ENCODE measurements at places on chromosomes 7 and 10.

- DNase-seq: no peak
These were observed 62.9 kb downstream of the CCSER2 start for GRCh38 chr10:84391326-84391725.

- no peak for DNase-seq
These were observed 190.9 kb upstream of the PITRM1 start for GRCh38 chr10:3363311-3364045.

DNA sequence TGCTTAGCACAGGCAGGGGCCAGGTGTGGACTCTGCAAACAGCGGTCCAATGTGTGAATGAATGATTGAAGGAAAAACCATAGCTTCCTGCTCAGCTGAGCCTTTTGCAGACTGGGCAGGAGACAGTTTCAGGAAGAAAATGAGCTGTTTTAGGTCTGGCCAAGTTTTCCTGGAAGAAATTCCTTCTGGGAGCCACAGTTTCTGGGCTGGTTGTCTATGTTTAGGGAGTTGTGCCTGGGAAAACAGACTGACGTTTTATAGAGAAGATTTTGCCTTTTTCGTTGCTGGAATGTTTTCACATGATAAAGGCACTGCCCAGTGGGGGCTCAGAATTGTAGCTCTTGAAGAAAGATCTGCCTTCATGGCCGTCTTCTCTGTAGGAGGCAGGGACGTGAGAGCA lies 255.1 kb downstream of the CCSER2 start:
- peak; percentile 29 for DNase-seq

DNA sequence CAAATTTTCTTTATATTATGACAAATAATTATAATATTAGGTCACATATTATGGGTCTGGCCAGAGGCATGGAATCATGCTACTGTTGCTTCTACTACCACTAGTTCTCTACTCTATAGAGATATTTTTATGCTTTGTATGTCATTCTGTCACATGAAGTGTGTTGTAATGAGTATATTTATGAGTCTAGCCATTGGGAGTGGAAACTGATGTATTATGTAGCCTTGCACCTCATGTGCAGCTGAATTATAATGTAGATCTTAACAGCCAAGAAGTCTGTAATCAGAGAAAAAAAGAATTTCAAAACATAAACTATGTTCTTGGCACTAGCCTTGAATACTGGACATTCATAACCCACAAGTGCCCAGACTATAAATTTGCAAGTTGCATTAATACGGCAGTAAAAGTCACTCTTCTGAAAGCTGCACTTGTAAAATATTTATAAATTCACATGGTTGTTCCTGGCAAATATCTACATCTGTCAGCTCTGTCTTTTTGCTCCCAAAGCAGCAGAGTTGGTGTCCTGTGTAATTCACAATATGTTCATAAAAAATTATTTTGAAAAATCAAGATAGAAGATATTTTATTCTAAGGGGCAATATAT lies 48.6 kb upstream of the SKAP2 start:
- DNase-seq: no peak

GRCh38 chr7:16926283-16926682 lies 44.5 kb upstream of the AGR3 start:
- DNase-seq: no peak

GRCh38 chr10:14196113-14196512 lies 134.6 kb downstream of the FRMD4A start:
- no peak for DNase-seq

GRCh38 chr10:27719052-27719451 lies 26.6 kb downstream of the MKX start:
- no peak for DNase-seq

DNA sequence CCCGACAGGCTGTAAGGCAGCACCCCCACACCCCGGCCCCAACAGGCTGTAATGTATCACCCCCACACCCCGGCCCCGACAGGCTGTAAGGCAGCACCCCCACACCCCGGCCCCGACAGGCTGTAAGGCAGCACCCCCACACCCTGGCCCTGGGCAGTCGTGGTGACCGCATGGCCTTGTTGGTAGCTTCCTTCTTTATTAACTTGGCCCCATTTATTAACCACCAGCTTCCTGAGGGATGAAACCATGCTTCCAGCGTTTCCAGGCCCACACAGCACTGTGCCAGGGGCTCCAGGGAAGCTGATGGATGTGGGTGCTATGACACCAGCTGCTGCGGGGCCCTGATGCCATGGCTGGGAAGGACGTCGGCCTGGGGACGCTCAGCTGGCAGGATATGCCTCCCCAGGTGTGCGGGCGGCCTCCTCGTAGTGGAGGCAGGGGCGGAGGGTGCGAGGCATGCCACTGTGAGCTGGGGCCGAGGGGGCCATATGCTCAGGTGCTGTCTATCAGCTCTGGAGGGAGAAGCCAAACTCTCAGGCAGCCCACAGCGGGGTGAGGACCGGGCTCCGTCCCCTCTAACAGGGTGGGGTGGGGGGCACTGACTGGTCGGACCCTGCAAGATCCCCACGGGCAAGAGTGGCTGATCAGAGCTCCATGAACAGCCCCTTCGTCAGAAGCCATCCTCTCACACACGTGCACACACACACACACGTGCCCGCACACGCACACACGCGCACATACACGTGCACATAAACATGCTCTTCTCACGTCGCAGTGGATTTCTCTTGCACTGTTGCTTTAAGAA lies 311.0 kb downstream of the PTPRN2 start:
- DNase-seq: peak; percentile 6

GRCh38 chr10:1061930-1062774 lies 6.0 kb downstream of the WDR37 start:
- no peak for DNase-seq

DNA sequence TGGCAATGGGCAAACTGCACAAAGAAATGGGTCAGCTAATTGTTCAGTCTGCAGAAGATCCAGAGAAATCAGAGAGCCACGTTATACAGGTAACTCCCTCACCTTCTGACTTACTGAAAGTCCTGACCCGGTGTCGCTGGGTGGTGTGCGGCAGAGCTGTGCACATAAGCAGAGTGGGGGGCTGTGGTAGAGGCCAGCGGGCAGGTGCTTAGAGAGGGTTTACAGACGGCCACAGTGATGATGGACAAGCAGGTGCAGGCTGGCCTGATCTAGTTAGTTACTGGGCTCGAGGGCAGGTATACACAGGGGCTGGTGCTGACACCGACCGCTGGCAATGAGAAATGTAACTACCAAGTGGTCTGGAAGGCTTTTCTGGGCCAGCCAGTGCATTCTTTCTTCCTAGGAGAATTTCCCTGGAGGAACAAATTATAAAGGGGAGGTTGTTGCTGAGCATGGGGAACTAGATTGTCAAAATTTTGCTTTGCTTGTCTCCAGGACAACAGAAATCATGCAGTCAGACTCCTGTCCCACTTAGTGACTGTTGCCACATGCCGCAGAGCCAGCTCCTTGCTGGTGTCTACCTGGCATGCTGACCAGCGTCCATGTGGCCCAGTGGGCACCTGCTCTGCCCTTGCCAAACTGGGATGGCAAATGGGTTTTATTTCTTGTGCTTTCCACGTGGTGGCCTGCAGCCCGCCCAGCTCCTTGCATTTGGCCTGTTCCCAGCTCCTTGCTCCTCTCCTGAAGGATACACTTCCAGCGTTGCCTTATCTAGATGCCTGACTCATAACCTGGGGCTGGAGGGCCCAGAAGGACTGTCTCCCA lies 28.8 kb downstream of the DENND10 start:
- no peak for DNase-seq

GRCh38 chr10:133159950-133160825 lies at the start of gene KNDC1:
Gene KNDC1 (plus strand): TSS chr10:133160219. CDS start chr10:133160468, 249 bp downstream.
- DNase-seq: no peak

DNA sequence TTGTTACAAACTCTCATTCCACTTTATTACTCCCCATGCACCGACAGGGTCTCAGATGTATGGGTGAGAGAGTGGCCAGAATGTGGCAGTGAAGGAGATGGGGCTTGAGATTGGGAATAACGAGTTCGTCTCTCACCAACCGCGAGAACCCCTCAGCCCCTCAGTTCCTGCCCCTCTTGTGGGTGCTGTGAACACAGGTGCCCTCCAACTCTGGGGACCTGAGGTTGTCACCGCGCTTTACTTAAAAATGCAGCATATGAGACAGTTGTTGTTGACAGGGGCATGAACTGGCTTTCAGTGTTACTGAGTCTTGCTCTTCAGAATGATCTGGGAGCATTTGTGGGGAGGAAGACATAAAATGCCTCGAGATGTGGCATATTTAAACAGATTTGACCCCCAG lies 290.0 kb downstream of the WDR37 start:
- DNase-seq: no peak

GRCh38 chr10:6769704-6770417 lies 189.8 kb upstream of the PRKCQ start:
- DNase-seq: no peak

DNA sequence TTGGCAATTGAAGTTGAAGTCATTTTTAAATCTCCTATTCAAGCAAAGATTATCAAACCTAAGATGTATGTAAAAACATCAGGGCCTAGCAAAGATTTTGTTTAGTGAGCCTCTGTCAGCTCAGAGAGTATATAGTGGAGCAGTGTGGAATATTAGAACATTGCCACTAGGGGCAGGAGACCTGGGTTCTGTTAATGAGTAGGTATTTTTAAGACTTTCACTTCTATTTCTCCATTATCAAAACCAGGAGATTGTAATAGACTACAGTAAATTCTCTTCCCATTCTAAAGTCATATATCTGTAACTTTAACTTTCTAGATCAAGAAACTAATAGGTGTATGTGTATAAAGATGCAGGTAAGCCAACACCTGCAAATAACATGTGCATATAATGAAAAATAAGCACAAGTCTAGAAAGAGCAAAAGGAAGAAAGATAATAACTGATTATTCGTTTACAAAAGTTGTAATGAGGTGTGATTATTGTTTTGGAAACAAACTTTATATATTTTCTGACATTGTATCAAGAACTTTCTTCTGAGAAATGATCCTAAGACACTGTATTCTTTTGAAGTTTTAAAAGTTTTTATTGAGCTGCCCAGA lies 64.4 kb downstream of the KCND2 start:
- DNase-seq: no peak

- no peak for DNase-seq
These were observed 897.9 kb upstream of the AUTS2 start for GRCh38 chr7:68700414-68700813.

- no peak for DNase-seq
These were observed 121.2 kb downstream of the EMX2 start for GRCh38 chr10:117663750-117664149.

DNA sequence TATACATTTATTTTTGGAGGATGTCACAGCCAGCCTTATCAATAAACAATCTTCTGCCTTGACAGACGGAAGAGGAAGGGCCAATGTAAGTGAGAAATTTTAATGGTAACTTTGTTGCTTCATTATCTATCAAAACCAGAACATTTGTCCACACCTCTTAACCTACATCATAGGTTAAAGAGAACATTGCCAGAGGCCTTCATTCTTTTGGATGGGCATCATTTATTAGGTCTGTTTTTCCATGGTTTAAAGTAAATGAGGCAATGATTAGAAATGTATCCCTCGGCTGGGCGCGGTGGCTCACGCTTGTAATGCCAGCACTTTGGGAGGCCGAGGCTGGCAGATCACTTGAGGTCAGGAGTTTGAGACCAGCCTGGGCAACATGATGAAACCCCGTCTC lies 29.5 kb upstream of the PAPSS2 start:
- no peak for DNase-seq

DNA sequence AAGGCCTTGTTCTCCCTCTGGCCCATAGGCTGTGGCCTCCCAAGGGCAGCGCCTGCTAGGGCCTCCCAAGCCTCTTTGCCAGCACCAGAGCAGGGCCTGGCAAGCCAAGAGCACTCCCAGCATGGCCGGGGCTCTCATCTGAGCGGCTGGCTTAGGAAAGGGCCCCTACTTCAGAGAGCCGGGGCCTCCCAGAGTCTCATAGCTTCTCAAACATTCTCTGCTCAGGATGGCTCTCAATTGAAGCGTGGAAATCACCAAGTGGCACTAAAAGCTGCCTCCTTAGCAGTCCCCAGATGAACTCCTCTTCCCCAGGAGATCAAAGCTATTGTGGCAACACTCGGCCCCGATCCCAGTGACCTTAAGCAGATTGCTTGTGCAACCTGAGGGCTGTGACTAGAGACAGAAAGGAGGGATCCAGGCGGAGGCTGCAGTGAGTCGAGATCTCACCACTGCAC lies 69.4 kb downstream of the FAM53B start:
- no peak for DNase-seq

DNA sequence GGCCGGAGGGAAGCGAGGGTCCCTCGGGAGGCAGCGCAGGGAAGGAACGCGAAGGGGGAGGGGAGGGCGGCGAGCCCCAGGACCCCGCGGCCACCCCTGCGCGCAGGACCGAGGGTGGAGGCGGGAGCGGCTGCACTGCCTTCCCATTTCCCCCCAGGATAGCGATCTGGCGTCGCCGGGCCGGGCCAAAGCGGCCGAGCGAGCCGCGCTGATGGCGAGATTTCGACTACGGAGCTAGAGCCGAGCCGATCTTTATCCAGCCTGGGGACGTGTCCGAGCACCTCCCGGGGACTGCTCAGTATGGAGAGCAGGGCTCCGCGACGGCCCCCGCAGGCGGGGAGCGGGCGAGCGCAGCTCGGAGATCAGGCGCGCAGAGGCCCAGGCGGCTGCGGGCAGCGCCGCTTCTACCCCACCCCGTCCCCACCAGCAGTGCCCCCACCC lies 590 bp upstream of the CRTAC1 start:
- no peak for DNase-seq

DNA sequence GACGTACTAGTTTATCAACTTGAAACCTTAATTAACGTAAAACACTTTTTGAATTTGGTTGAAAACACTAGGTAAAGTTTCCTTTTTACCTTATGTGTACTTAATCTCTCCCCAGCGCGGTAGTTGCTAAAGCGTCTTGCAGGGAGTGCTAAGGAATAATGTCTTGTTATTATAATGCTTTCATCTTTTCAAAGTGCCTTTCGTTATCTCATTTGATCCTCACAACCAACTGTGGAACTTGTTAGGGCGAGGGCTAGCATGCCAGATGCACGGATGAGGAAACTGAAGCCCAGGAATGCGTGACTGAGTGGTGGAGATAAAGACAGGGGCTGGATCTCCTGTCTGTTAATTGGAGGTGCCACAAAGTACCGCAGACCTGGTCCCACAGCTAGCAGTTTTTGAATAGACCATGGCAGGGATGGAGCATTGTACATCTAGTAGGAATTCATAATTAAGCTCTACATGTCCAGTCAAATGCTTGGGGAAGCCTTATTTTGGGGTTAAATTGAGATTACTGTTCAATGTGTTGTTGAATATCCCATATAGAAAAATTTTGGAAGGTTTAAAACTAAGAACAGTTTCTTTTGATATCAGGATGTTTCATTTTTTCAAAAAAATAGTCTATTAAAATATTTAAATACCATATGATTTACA lies 234.3 kb downstream of the SH2D4B start:
- no peak for DNase-seq

Measured in right hindlimb (tissue), 1 donor.